Nucleus accumbens (tissue), 56 donors: ENCODE measurements at places on chromosomes 2 and 18.

DNA sequence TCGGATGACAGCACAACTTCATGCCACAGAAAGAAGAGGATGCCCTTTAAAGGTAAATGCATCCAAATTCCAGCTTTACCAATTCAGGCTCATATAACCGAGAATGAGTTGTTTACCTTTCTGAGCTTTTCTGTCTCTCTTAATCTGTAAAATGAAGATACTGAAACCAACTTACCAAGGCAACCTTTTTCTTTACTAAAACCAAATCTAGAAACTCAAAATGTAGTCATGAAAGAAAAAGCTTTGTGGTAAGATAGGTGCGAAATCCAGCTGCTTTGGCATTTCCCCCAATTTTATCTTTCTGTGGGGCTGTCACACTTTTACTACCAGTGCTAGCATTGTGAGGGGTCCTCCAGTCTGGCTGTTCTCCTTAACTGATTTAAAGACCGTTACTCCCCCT, 240.4 kb downstream of the IKZF2 start:
- no peak for DNase-seq

GRCh38 chr2:56184500-56185011, 766 bp downstream of the CCDC85A start:
- no peak for DNase-seq

DNA sequence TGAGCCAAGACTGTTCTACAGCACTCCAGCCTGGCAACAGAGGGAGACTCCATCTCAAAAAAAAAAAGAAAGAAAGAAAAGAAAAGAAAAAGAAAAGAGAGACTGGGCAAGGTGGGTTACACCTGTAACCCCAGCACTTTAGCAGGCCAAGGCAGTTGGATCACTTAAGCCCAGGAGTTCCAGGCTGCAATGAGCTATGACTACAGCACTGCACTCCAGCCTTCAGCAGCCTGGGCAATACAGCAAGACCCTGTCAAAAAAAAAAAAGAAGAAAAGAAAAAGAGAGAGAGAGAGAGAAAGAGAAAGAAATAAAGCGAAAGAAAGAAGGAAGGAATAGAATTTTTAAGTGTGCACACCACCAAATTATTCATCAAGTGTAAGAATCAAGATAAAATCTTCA, 2.9 kb downstream of the SPIRE1 start:
- DNase-seq = no peak

- no peak for DNase-seq
Observed at GRCh38 chr2:224178056-224178455, 139.0 kb upstream of the SERPINE2 start.

- no peak for DNase-seq
Observed at GRCh38 chr2:202034249-202035088, 814 bp downstream of the FZD7 start.

GRCh38 chr2:88006912-88007439, 9.4 kb downstream of the RNU2-63P start:
- DNase-seq = no peak
